ENCODE measurements at places on chromosomes 6 and 20. TPM values are rescaled to one million over a fixed set of nuclear protein-coding genes. Genes with fewer than 3 reads are reported as not detected.

GRM4 gene
- polyA plus RNA-seq = 0.74 TPM

OOEP gene
- 0.38 TPM for polyA plus RNA-seq

FOXS1 gene
- 5.2 TPM for polyA plus RNA-seq

TMEM74B gene
- polyA plus RNA-seq = 2.5 TPM

BTN1A1 gene
- 0.23 TPM for polyA plus RNA-seq

SMIM28 gene
- polyA plus RNA-seq = not detected

FAM217A gene
- polyA plus RNA-seq = 4.0 TPM
